ENCODE measurements at places on chromosomes 11 and 22.

- H3K36me3 ChIP-seq, result peaks cover 6% of the 10 kb centered on the region
- no peak overlapping the region for H3K27ac ChIP-seq
- no peak for DNase-seq
- H3K4me1 ChIP-seq, result no peaks in the 10 kb centered on the region
- peaks cover 16% of the 10 kb centered on the region for H3K27me3 ChIP-seq
- no peak overlapping the region for H3K4me3 ChIP-seq
Observed at GRCh38 chr22:39601180-39601535, 30.6 kb downstream of the CACNA1I start.

GRCh38 chr22:27250886-27251285 lies 550.7 kb downstream of the MN1 start:
- H3K4me1 ChIP-seq, result peaks cover 4% of the 10 kb centered on the region
- H3K27ac ChIP-seq, result no peak overlapping the region
- no peak overlapping the region for H3K4me3 ChIP-seq

GRCh38 chr11:103378931-103379330 lies 269.7 kb downstream of the DYNC2H1 start:
- no peaks in the 10 kb centered on the region for H3K4me1 ChIP-seq
- H3K27ac ChIP-seq, result no peak overlapping the region
- no peak overlapping the region for H3K4me3 ChIP-seq
- DNase-seq, result no peak
- H3K27me3 ChIP-seq, result no peaks in the 10 kb centered on the region
- no peaks in the 10 kb centered on the region for H3K36me3 ChIP-seq

- no peaks in the 10 kb centered on the region for H3K27me3 ChIP-seq
- no peak overlapping the region for H3K27ac ChIP-seq
- peaks cover 51% of the 10 kb centered on the region for H3K4me1 ChIP-seq
- H3K36me3 ChIP-seq, result no peaks in the 10 kb centered on the region
Observed at GRCh38 chr22:30308518-30309230, 18.1 kb downstream of the TBC1D10A start.

DNA sequence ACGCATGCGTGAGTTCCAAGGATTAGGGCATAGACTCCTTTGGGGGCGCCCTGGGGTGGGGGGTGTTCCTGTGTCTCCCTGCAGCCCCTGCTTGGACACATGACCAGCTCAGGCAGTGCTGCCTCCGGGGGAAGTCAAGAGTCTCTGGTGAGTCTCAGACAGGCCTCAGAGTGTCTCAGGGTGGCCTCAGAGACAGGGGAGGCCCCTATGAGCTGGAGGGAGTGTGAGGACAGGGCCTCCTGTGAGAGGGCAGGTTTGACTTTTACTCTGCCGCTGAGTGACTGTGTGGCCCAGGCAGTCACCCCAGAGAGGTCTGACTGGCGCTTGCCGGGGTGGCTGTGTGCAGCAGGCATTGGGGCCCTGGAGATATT lies 41.2 kb upstream of the KCNQ1OT1 start:
- H3K4me3 ChIP-seq, result no peak overlapping the region
- no peaks in the 10 kb centered on the region for H3K27me3 ChIP-seq
- peaks cover 35% of the 10 kb centered on the region for H3K4me1 ChIP-seq
- H3K36me3 ChIP-seq, result no peaks in the 10 kb centered on the region
- DNase-seq, result no peak

- H3K4me1 ChIP-seq, result no peaks in the 10 kb centered on the region
- no peak for DNase-seq
- no peak overlapping the region for H3K4me3 ChIP-seq
Observed at GRCh38 chr11:13033760-13034533, 24.8 kb downstream of the RASSF10 start.

- H3K36me3 ChIP-seq, result peaks cover 36% of the 10 kb centered on the region
- no peak overlapping the region for H3K27ac ChIP-seq
- no peaks in the 10 kb centered on the region for H3K27me3 ChIP-seq
- no peak for DNase-seq
Observed at GRCh38 chr11:116842909-116843308, 5.5 kb upstream of the APOA1 start.

DNA sequence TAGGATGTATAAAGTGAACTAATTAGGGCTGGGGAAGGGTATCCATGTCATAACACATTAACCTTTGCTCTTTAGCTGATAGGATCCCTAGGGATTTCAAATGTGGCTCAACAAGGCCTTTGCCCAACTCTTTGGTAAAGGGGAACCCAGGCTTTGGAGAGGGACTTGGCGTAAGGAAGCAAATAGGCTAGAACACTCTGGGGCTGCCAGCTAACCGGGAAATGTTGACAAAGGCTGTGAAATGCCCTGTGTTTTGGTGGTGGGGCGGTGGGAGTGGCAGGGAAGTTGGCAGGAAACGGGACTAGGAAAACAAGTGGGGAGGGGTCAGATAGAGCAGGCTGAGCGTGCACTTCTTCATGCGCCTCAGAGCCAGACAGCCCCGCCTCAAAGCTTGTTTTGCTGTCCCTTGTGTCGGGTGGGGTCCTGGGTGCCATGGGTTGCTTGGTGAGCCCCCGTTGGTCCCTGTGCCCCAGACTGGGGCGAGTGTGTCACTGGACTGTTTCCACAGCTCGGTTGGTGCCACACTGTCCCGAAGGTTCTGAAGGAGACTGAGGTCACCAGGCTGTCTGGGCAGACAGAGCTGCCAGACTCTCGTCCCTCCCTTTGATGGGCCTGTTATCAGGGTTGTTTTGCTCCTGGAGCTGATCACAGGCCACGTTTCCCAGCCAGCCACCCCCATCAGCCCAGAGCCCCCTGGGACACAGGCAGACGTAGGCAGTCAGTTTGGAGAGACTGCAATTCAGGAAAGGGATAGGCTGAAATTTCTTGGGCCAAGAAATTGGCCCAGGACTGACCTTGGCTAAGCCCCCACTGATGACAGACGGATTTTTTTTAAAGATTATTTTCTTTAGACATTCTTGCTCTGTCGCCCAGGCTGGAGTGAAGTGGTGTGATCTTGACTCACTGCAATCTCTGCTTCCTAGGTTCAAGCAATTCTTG lies 19.6 kb downstream of the KCTD21 start:
- H3K27me3 ChIP-seq, result no peaks in the 10 kb centered on the region
- peaks cover 27% of the 10 kb centered on the region for H3K36me3 ChIP-seq
- H3K4me3 ChIP-seq, result no peak overlapping the region
- peak; percentile 69 for DNase-seq
- H3K27ac ChIP-seq, result peak overlapping the region; percentile 89
- H3K4me1 ChIP-seq, result peaks cover 13% of the 10 kb centered on the region
